ENCODE measurements at places on chromosomes 12 and 14. TPM values are rescaled to one million over a fixed set of nuclear protein-coding genes. Genes with fewer than 3 reads are reported as not detected.

The CEP170B gene
- 23.6 TPM for total RNA-seq

The MANSC4 gene
- not detected for total RNA-seq

The CCNT1 gene
- 31.6 TPM for total RNA-seq

The FZD10 gene
- total RNA-seq, result 0.52 TPM

The GALNT16 gene
- total RNA-seq, result 1.3 TPM

The AQP6 gene
- total RNA-seq, result not detected

The CEBPE gene
- total RNA-seq, result not detected

The KLRB1 gene
- total RNA-seq, result 0.26 TPM

DNA sequence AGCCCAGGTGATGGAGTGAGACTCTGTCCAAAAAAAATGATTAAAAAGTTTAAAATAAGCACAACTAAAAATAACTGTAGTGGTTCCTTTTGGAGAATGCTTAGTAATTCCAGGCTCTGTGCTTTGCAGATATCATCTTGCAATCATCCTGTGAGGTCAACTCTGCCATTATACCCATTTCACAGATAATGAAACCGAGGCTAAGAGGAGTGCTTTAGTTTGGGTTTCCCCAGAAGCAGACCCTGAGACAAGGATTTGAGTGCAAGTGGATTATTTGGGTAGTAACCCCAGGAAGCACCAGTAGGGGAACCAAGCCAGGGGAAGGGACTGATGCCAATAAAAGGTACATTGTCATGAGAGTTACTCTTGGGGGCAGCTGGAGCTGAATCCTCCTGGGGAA lies 44.7 kb downstream of the RIN3 start:
- no peak for DNase-seq

- no peak for DNase-seq
Measured at GRCh38 chr12:90098132-90098779, 389.6 kb upstream of the ATP2B1 start.

DNA sequence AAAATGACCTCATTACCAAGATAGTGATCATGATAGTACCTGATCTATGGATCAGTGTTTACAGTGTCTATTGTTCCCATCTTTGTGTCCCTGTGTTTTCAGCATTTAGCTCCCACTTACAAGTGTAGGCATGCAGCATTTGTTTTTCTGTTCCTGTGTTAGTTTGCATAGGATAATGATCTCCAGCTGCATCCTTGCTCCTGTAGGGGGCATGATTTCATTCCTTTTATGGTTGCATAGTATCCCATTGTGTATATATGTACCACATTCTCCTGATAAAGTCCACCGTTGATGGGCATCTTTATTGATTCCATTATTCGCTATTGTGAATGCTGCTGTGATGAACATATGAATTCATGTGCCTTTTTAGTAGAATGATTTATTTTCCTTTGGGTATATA lies 215.4 kb upstream of the NAV3 start:
- DNase-seq, result no peak

DNA sequence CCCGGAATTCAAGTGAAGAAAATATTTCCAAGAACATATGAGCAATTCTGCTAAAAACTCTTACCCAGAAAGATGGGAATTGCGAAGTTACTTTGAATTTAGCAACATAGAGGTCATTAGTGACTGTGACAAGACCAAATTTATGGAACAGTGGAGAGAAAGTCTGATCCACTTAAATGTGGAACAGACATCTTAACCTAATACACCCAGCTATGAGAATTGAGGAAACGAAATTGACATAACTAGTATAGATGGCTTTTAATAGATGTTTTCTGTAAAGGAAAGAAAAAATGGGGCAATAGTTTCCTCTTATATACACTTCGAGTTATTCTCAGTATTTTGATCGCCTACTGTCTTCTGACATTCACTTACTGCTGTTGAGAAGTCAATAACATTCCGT lies 4.6 kb downstream of the OVCH1 start:
- DNase-seq, result no peak

DNA sequence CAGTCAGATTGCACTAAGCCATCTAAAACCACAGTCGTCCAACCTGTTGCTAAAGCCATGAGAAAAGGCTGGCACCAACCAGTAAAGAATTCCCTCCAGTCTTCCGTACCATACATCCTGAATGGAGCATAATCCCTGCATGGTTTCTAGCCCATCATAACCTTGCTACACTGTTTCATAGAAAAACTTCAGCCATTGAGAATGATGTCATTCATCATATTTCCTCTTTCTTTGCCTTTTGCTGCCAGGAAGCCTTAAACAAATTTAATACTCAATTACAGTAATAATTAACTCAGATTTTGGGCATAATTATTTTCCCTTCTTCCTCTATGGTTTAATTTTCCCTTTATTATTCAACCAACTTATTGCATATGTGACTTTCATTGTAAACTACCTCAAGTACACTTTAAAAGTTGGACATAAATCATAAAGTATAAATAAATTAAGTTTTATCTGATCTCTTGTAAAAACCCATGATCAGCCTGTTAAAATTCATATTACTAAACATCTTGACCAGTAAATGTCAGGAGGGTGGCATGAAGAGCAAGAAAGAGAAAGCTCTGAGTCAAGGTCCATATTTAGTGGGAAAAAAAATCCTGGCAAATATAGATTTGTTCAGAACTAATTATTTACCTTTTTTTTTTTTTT lies 264.7 kb downstream of the ZFP36L1 start:
- DNase-seq, result no peak

GRCh38 chr12:56062996-56063395 lies 17.0 kb upstream of the ERBB3 start:
- DNase-seq, result no peak

DNA sequence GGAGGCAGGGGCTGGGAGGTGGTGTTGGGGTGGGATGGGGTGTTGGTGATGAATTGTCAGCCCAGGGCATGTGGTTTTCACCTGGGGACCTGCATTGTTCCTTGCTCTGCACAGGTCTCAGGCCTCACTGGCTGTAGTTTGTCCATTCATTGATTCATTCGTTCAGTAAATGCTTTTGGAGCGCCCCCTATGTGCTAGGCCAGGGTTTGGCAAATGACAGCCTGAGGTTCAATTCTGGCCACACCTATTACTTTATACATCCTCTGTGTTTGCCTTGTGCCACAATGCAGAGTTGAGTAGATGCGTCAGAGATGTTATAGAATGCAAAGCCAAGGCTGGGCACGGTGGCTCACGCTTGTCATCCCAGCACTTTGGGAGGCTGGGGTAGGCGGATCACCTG lies 4.7 kb downstream of the ADCK1 start:
- DNase-seq, result no peak

GRCh38 chr12:131709226-131709625 lies 1.7 kb upstream of the SFSWAP start:
- no peak for DNase-seq

DNA sequence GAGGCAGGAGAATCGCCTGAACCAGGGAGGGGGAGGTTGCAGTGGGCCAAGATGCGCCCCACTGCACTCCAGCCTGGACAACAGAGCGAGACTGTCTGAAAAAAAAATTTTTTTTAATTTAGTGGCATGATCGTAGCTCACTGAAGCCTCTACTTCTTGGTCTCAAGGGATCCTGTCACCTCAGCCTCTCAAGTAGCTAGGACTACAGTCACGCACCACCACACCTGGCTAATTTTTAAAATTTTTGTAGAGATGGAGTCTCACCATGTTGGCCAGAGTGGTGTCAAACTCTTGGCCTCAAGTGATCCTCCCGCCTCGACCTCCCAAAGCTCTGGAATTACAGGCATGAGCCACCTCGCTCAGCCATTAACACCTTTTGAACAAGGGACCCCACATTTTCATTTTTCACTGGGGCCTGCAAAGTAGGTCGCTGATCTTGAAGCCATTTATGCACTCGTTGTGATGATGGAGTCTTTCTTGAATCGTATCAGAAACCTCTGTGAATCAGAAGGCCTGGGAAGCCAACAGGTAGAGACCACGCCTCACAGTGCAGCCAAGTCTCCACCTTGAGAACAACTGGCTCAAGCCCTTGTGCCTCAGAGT lies 5.9 kb downstream of the HCAR1 start:
- no peak for DNase-seq

DNA sequence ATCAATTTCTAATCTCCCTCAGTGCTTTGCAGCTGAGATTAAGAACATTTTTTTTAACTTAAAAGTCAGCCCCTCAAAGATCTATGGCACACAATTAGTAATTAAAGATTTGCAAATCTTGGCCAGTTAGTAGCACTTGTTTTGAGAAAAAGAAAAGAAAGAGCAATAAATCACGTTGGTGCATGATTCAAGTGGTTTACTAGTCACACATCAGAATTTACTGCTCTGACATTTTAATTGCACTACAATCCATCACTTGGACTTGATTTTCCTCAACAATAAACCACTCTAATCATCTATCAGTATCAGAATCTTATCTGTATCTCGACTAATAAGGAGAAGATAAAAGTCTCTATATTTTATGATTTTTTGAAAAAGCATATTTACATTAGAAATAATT lies 154.3 kb downstream of the HELB start:
- no peak for DNase-seq

GRCh38 chr12:52351196-52352059 lies 15.9 kb downstream of the KRT85 start:
- peak; percentile 68 for DNase-seq

- DNase-seq, result no peak
Measured at GRCh38 chr12:53973236-53974042, 513 bp downstream of the HOXC11 start.

DNA sequence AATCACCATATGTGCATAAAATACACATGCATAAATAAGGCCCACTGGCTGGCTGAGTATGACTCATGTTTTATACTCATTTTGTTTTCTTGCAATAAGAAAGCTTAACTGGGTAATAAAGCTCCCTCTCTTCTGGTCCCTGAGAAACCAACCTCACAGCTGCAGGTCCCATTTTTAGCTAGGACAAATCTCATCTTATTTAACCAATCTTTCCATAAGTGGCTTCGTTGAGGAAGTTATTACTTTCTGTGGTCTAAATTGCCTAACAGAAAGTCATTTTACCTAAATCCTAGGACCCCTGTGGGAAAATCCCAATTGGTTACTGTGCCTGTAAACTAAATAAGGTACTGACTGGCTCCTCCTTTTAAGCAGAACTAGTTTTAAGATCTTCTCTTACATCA lies 232.8 kb upstream of the FBXO33 start:
- DNase-seq, result no peak

- no peak for DNase-seq
Measured at GRCh38 chr12:46522071-46522470, 149.5 kb upstream of the SLC38A2 start.

- no peak for DNase-seq
Measured at GRCh38 chr14:51473808-51474565, 177.7 kb upstream of the FRMD6 start.

- no peak for DNase-seq
Measured at GRCh38 chr12:29743801-29744200, 39.9 kb downstream of the TMTC1 start.

DNA sequence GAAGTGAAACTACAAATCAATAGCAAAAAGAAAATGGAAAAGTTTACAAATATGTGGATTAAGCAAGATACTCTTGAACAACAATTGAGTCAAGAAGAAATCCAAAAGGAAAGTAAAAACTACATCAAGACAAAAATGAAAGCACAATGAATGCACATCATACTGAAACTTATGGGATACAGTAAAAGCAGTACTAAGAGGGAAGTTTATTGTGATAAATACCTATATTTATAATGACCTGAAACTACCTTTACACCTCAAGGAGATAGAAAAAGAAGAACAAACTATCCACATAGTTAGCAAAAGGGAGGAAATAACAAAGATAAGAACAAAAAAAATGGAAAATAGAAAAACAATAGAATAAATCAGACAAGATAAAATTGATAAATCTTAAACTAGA lies 375.0 kb downstream of the TRHDE start:
- DNase-seq, result no peak

- no peak for DNase-seq
Measured at GRCh38 chr14:38789805-38790204, 313.2 kb downstream of the SEC23A start.

- no peak for DNase-seq
Measured at GRCh38 chr12:47909839-47910465, 5.2 kb upstream of the VDR start.

GRCh38 chr12:130245251-130245650 lies 83.0 kb downstream of the FZD10 start:
- no peak for DNase-seq

DNA sequence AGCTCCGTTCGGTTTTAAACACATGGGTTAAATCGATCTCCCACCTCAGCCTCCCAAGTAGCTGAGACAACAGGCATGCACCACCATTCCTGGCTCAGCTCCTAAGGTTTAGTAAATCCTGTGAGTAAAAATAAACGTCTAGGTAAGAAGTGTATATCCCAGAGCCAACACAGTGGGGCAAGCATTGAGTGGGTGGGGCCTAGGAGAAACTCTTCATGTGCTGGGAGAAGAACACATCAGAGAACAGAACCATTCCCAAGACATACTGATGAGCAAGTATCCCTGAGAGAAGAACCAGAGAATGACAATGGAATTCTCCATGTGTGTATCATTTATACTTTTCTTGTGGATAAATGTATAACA lies 86.3 kb downstream of the SEC23A start:
- no peak for DNase-seq

Measured in body of pancreas (tissue), 4 donors.